ENCODE measurements at places on chromosomes 12 and 14.

- no peak overlapping the region for H3K4me3 ChIP-seq
- no peaks in the 10 kb centered on the region for H3K27me3 ChIP-seq
- H3K27ac ChIP-seq = no peak overlapping the region
- no peak for DNase-seq
These were observed 24.2 kb upstream of the FOXN3 start for GRCh38 chr14:89440986-89441909.

- no peaks in the 10 kb centered on the region for H3K27me3 ChIP-seq
- H3K4me3 ChIP-seq = no peak overlapping the region
- DNase-seq = no peak
- H3K36me3 ChIP-seq = peaks cover 8% of the 10 kb centered on the region
These were observed 99.1 kb downstream of the NELL2 start for GRCh38 chr12:44777044-44777443.

DNA sequence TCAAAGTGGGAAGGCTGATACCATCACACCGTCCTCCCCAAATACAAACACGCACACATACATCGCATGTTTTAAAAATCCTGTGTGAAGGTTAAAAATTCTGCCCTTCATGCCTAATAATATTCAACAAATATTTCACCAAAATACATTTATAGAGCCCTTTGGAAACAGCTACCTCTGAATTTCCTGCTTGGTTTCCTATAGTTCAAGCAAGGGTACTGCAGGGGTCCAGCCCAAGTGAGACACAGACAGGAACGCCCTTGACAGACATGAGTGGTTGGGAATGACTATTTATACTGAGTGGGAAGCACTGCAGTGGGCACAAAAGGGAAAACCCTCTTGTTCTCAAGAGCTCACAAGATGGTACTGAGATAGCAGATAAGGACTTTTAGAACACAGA lies 51.0 kb downstream of the ST8SIA1 start:
- no peaks in the 10 kb centered on the region for H3K36me3 ChIP-seq
- no peak overlapping the region for H3K27ac ChIP-seq
- DNase-seq = no peak
- no peak overlapping the region for H3K4me3 ChIP-seq

DNA sequence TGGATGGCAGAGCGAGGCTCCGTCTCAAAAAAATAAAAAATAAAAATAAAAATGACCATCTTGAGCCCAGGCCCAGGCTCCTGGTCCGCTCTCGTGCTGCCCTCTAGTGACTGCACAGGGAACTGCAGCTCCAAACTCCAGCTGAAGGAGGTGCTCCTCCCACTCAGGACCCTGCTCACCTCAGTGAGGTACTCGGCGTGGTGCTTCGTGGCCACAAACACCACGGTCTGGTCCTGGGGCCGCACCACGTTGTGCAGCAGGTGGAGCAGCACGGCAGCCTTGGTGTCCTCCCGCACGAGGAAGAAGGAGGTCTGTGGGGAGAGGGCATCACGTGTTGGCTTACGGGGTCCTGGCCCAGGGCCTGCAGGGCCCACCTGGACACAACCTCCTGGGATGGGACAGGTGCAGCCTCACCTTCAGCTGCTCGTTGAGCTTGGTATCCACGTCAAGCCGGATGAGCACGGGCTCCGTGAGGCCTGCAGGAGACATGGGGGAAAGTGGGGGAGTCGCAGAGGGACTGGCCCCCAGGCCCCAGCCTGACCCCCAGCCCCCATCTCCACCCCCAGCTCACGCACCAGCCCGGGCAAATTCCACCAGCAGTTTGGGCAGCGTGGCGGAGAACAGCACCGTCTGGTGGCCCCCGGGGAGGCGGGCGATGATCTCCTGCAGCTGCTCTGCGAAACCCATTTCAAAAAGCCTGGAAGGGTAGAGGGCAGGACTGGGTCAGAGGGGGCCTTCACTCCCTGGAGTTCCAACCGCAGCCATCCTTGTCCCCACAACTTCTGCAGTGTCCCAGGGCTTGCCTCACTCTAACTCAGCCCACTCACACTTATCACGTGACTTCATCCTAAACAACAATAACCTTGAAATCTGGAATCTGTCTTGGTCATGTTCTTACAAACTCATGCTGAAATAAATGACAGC lies 10.6 kb downstream of the DDX54 start:
- H3K36me3 ChIP-seq = peaks cover 78% of the 10 kb centered on the region
- H3K27ac ChIP-seq = no peak overlapping the region
- H3K4me1 ChIP-seq = no peaks in the 10 kb centered on the region
- H3K27me3 ChIP-seq = no peaks in the 10 kb centered on the region
- DNase-seq = peak; percentile 64

- H3K36me3 ChIP-seq = no peaks in the 10 kb centered on the region
- DNase-seq = no peak
- no peak overlapping the region for H3K27ac ChIP-seq
- H3K4me1 ChIP-seq = no peaks in the 10 kb centered on the region
- no peaks in the 10 kb centered on the region for H3K27me3 ChIP-seq
These were observed 938.0 kb upstream of the FLRT2 start for GRCh38 chr14:84591827-84592445.
